ENCODE measurements at places on chromosomes 1 and 21.

- DNase-seq: no peak
Observed at GRCh38 chr1:106675558-106675957, 380.9 kb upstream of the PRMT6 start.

DNA sequence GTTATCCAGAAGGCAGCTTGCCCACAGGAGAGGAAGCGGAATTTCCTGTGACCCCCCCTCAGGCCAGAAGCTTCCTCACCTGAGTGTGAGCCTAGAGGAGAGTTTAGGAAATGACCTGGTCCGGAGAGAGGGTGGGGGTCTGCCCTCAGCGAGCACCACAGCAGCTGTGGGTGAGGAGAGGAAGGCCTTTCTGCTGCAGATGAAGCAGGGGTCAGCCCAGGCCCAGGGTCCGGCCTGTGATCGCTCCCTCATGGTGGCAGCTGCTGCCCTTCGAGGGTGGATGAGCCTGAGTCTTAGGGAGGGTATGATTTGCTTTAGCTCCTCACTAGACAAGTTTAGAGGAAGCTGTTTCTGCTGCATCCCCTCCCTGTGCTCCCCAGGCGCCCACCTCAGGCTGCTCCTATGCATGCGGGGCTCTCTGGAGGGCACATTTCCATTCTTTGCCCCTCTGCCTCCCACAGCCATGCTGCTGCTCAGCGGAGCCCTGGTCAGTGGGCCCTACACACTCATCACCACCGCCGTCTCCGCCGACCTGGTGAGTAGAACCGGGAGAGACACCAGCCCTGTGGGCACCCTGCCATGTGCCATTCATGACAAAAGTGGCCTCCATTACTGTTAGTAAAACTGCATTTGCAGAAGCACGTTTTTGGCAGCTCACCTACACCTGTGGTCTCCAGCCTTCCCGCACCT is 53.0 kb downstream of the SLC37A1 start:
- no peak for DNase-seq

DNA sequence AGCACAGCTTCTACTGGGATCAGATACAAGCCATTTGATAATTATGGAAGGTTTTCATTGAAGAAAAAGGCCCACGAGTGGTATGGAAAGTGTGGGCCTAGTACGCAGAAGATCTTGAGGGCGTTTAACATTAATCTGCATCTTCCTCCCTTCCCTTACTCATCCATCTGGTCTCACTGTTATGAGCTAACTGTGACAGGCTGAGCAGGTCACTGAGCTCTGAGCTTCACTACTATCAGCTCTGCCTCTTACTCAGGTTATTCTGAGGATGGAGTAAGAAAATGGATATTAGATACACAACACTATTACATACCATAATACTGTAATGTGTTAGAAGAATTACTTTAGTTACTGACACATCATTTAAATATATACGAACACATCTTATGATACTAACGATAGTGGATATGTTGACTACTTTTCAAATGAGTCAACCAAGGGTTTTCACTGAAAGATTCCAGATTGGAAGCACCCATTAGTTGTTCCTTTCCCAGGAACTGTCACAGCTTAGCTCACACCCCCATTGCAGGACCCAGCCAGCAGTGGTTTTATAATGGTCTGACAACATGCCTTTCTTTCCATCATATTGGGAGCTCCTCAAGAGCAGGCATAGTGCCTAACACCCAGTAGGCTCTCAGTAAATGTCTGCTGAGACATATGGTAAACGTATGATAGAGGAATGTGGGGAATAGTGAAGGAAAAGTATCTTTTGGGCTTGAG is 97.8 kb upstream of the C8B start:
- DNase-seq: no peak

DNA sequence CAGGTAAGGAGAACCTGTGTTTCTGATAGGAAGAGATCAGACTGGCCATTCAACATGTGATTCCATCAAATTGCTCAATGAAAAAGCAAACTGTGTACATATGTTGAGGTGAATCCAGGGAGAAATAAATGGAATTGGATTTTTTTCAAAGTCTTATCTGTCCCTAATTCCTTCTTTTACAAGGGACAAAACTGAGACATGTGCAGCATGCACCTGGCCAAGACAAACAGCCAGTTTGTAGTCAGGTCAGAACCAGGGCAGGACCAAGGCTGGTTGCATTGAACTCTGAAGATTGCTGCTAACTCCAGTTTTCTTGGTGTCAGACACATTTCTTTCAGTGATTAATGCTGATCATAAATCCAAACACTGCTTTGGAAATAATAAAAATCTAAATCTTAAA is 69.6 kb upstream of the CCDC190 start:
- no peak for DNase-seq

GRCh38 chr1:225517697-225518096 is 89.9 kb upstream of the LBR start:
- no peak for DNase-seq

- DNase-seq: no peak
Observed at GRCh38 chr1:27469334-27469733, 20.6 kb downstream of the WASF2 start.

- no peak for DNase-seq
Observed at GRCh38 chr1:25031966-25032667, 102.0 kb upstream of the RUNX3 start.

GRCh38 chr1:26907071-26907917 is 6.5 kb downstream of the NR0B2 start:
- no peak for DNase-seq

DNA sequence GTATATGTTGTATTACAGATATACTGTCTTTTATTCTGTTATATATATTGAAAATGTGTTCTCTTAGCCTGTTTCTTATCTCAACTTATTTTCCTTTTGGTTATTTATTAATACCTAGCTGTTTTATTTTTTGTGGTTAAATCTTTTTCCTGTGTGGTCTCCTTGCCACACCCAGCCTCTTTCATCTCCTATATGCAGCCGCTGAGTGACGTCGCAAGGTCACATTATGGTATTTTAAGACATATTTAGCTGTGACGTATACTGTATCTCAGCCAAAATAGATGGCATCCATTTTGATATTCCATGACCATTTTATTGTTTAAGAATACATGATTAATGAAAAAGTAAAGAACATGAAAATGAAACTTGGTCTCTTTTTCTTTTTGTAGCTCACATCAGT is 29.1 kb downstream of the CENPF start:
- no peak for DNase-seq

DNA sequence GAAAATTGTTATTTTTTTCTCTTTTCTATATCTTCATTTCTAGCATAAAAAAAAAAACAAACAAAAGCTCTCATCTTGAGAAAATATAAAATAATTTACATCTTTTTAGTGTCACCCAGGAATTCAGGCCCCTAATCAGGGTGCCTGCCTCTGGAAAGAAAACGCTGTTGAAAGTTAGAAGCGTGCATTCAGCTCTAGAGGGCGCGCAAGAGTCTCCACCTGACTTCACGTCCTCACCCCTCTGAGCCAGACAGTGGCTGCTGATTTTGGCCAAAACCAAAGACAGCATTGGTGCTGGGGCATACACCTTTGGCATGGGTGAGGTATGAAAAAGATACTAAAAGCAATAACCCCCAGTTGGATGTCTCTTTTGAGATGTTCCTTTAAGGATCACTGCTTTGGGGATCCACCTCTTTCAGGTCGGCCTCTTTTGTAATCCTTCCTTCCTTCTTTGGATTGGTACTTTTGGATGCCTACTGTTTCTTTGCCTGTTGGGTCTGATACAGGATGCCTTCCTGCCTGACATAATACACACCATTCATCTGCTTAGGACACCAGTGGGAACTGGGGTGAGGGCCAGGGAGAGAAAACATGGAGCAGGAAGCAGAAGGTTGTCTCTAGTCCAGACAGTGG is 77.6 kb upstream of the CHRM3 start:
- peak; percentile 0 for DNase-seq

GRCh38 chr1:197521118-197521739 is 253.2 kb downstream of the CRB1 start:
- no peak for DNase-seq

DNA sequence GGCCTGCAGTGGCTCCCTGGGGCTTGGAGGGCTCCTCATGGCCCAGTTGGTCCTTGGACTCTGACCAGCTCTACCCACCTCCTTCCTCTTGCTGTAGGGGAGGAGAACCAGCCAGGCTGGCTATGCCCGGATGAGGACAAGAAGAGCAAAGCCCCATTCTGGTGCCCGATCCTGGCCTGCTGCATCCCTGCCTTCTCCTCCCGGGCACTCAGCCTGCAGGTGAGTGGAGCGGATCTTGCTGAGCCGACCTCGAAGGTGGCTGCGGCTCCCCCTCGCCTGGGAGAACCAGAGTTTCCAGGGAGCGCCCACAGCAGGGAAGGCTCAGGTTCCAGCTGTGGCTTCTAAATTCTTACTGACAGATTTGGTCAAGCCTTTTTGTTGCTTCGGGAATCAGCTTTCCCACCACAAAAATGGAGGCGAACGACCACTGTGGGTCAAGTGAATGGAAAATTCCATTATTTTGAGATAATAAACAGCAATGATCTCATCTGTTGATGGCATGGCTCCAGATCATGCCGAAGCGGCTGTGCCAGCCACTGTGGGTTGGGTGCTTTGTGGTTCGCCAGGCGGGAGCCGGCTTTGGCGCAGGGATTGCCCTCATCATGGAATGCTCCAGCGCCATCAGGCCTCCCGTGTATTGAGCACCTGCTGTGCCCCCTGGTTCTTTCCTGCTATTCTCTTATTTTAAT is 106.5 kb upstream of the ACTL8 start:
- no peak for DNase-seq
